ENCODE measurements at places on chromosomes 7 and 10. TPM values are rescaled to one million over a fixed set of nuclear protein-coding genes. Genes with fewer than 3 reads are reported as not detected.

Gene ZNF138
- total RNA-seq: 6.6 TPM

Gene FOXP2
- total RNA-seq: 0.06 TPM

Gene POU6F2
- not detected for total RNA-seq

Gene TUBAL3
- not detected for total RNA-seq

Gene OIT3
- total RNA-seq: not detected

Data from epithelial cell of proximal tubule (primary cell).